ENCODE measurements at places on chromosomes 11 and 22.

DNA sequence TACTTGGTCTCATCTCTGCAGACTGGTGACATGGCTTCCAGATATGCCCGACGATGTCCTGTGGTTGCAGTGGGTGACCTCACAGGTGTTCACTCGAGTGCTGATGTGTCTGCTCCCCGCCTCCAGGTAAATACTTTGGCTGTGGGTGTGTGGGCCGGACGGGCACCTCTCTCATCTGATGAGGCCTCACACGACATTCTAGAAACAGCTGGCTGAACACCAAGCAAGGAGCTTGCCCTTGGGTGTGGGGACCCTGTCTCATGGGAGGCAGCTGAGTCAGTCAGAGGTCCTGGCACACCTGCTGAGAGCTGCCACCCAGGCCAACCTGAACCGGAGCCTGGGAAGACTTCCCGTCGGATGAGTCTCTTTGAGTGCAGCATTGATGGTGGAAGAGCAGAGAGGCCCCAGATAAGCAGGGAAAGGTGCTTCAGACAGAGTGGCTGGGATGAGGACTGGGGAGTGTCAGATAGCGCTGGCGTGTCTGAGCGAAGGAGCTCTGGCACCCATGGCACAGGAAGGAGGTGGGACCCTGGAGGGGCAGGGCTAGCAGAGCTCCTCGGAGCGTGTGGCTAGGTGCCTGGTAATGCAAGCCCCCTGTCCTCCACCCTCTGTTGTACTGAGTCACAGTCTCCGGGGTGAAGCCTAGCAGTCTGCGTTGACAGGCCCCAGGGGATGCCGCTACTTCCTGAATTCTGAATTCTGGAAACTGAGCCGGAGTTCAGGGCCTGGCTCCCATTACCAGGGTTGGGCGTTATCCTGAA lies 10.4 kb upstream of the SAMM50 start:
- no peak for DNase-seq

- DNase-seq: peak; percentile 90
Measured at GRCh38 chr11:33936725-33937604, 45.1 kb upstream of the LMO2 start.

DNA sequence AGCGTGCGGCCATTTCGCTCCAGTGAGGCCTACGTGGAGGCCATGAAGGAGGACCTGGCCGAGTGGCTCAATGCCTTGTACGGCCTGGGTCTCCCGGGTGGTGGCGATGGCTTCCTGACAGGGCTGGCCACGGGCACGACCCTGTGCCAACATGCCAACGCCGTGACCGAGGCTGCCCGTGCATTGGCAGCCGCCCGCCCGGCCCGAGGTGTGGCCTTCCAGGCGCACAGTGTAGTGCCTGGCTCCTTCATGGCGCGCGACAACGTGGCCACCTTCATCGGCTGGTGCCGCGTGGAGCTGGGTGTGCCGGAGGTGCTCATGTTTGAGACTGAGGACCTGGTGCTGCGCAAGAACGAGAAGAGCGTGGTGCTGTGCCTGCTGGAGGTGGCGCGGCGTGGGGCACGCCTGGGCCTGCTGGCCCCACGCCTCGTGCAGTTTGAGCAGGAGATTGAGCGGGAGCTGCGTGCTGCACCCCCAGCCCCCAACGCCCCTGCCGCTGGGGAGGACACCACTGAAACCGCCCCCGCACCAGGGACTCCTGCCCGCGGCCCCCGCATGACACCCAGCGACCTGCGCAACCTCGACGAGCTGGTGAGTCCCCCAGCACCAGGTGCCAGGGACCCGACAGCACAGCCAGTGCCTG lies 1.8 kb downstream of the GAS2L1 start:
- no peak for DNase-seq

- DNase-seq: peak; percentile 22
Measured at GRCh38 chr11:122422682-122423081, 232.8 kb upstream of the UBASH3B start.

GRCh38 chr11:17683377-17684161 lies 35.8 kb upstream of the MYOD1 start:
- peak; percentile 48 for DNase-seq

DNA sequence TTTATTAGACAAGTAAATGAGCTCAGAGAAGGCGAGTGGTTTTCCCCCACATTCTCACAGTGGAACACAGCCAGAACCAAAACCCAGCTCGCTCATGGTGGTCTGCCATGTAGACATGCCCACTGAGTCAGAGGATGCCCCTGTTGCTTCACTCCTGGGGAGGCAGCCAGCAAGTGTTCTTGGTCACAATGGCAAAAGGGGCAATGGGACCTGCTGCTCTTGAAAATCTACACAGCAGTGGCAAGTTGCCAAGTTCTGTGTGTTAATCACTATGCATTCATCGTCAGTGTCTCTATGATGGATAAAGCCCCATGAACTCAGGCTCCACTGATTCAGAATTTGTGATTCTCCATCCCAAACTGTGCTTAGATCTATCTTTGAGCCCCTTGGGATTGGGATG lies 64.7 kb upstream of the TBCEL start:
- peak; percentile 31 for DNase-seq

GRCh38 chr11:66569076-66569475 lies 670 bp upstream of the CTSF start:
- no peak for DNase-seq

GRCh38 chr11:76361776-76362175 lies 19.2 kb downstream of the THAP12 start:
- no peak for DNase-seq

DNA sequence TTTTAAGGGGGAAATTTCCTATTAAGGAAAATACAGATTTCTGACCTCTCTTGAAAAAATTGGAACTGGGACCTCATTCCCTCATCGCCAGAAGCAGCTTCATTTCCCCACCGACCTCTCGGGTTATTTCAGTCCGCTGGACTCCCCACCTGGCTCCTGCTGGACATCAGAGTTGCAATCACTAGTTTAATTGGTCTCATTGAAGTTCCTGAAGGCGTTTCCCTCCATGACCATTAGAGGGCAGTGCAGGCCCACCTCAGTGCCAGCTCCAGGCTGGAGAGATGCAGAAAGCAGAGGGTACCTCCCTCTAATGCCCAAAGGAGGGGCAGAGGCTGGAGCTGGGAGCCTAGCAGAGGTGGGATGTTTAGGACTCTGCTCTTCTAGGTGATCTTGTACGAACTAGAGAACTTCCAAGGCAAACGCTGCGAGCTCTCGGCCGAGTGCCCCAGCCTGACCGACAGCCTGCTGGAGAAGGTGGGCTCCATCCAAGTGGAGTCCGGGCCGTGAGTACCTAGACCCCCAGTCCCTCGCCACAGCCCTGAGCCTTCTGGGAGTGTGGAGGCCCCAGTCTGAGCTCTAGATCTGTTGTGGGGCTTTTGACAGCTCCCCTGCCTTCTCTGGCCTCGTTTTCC lies 2.7 kb downstream of the CRYBB3 start:
- DNase-seq: peak; percentile 63

DNA sequence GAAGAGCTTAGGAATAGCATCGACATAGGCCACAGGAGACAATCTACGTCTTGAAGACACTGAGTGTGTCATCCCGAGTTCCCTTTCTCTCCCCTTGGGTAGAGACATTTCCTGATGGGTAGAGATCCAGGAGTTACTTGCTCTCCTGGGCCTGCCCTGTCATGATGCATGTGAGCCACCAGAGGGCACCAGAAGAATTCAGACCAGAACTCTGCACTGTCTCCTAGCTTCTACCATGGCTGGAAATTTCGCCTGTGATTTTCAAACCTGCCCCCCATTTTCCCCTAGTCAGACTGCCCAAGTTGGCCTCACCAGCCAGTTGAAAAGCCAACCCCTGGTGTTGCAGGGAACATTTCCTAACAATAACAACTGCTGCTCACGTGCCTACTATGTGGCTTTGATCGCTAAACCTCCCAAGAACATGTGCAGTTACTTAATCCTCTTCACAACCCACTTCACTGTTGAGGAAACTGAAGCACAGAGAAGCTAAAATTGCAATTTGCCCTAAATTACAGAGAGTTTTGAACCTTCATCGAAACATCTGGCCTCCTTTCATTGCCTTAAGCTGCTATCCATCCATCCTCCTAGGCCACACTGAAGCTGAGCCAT lies 47.2 kb downstream of the C11orf58 start:
- DNase-seq: peak; percentile 87

DNA sequence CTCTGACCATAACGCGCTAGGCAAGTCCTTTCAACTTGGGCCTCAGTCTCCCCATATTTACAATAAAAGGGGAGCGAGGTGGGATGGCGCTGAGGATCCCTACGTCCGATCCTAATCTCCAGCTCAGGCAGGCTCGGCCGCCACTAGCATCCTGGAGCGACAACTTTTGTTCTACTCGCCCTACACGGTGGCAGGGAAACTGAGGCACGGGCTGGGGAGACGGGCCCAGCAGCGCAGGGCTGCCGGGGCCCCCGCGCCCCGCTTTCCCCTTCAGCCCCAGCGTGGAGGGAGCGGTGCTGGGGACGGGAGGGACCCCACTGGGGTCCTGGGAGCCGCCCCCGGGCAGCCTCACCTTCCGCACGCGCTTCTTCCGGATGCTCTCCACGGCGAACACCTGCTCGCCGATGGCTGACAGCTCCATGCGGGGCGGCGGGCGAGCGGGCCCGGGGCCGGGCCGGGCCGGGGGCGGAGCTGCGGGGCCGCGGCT lies 413 bp downstream of the CBX7 start:
- DNase-seq: no peak

- no peak for DNase-seq
Measured at GRCh38 chr22:26479043-26479791, 4.4 kb downstream of the HPS4 start.

DNA sequence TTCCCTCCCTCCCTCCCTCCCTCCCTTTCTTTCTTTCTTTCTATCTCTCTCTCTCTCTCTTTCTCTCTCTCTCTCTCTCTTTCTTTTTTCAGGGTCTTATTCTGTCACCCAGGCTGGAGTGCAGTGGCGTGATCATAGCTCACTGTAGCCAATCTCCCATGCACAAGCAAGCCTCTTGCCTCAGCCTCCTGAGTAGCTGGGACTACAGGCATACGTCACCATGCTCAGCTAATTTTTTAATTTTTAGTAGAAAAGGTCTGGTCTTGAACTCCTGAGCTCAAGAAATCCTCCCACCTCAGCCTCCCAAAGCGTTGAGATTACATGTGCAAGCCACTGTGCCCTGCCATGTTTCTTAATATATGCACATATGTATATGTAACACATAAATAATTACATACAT lies 19.0 kb downstream of the TSKU start:
- no peak for DNase-seq

- DNase-seq: no peak
Measured at GRCh38 chr22:36756031-36756430, 19.9 kb downstream of the IFT27 start.

DNA sequence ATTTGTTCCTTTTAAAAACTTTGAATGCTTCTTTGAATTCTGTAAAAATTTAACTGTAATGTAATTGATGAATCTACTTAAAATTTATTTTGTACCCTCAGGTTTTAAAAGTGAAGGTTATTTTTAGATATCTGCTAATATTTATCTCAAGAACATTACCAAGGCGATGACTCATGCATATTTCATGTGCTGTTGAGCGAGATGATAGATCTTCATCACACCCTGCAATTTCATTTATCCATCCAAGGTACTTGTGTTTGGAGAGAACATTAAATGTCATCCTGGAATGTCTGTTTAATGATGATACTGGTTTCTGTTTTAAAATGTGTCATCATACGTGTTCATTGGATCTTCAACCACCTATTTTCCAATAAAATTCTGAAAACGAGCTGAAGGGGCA lies 6.7 kb upstream of the OOSP4A start:
- DNase-seq: peak; percentile 7

DNA sequence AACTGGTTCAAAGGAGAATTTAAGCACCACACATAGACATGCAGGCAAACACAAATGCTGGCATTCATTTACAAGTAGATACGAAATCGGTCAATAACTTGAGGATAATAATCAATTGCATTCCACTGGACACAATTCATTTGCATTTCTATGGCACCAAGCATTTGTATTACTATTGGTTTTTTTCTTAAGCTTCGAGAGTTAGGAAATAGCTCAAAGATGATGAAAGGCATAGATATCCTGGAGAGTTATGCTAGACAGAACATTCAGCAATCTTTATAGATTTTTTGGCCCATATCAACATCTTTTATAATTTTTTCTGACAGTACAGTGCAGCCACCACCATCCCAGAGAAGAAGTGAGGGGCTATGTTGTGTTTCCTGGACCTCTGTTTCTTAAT lies 544.4 kb downstream of the MIAT start:
- no peak for DNase-seq

- DNase-seq: peak; percentile 19
Measured at GRCh38 chr11:104051778-104052177, 15.3 kb downstream of the DDI1 start.

- DNase-seq: no peak
Measured at GRCh38 chr11:69652999-69653398, 12.0 kb downstream of the CCND1 start.

DNA sequence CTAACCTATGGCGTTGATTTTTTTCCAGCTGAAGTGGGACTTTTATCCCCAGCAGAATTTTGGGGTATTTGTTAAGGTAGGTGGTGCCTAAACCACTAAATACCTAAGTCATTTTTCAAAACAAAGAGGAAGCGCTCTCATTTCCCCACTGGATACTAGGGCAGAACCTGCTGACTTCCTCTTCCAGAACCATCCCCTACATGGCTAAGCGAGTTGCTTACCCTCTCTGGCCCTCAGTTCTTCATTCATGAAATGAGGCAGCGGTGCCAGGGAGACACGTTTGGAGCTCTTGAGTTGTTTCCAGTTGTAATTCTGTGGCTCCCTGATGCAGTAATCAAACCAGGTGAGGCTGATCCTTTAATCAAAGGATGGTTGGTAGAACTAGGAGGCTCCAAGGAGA lies 10.0 kb upstream of the MTMR3 start:
- no peak for DNase-seq

- DNase-seq: peak; percentile 80
Measured at GRCh38 chr11:67584205-67584880, 731 bp downstream of the GSTP1 start.

- DNase-seq: no peak
Measured at GRCh38 chr11:88626216-88626615, 288.7 kb upstream of the CTSC start.

DNA sequence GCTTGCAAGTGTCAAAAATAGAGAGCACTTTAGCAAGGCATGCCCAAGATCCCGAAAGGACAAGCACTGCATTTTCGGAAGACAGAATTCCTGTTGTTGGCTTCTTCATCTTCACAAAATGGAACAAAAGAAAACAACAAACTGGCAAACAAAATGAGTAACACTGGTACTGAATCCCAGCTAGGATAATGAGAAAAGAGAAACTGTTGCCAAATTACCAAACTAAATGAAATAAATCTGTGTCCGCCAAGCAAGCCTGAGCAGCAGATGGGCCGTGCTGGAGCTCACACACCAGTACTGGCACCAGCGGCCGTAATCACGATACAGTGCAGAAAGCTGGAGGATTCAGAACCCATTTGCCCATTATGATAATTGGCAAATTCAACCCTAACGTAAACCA lies 30.6 kb downstream of the TUB start:
- DNase-seq: peak; percentile 9

- peak; percentile 72 for DNase-seq
Measured at GRCh38 chr11:130653838-130654636, 205.6 kb downstream of the ADAMTS15 start.

DNA sequence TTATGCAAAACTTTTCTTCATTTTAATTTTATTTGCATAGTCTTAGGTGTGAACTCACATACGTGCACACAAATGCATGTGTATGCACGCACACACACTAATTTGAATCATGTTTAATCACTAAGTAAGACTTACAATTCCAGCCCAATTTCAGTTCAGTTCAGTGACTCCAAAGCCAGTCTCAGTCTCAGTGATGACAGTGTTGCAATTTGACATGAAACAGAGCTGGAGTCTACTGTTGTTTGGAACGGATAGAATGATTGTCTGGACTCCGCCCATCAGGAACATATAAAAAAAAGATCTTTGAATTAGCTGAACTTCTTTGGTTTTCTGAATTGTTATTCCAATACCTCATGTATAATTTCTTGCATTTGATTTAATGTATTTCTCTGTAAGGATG lies 14.9 kb upstream of the OR51S1 start:
- no peak for DNase-seq
